Stimulated activated CD4-positive, alpha-beta T cell treated with anti-CD3 and anti-CD28 coated beads, TNF-alpha, amount 100 ng/mL, for 4 hours (primary cell): ENCODE measurements at places on chromosomes 5 and 9.

- no peak for DNase-seq
Measured at GRCh38 chr9:113241161-113241560, 19.8 kb downstream of the SLC31A1 start.

GRCh38 chr5:33315189-33315588, 125.6 kb upstream of the TARS1 start:
- no peak for DNase-seq

GRCh38 chr5:105168806-105169205, 1606.2 kb upstream of the NUDT12 start:
- no peak for DNase-seq

DNA sequence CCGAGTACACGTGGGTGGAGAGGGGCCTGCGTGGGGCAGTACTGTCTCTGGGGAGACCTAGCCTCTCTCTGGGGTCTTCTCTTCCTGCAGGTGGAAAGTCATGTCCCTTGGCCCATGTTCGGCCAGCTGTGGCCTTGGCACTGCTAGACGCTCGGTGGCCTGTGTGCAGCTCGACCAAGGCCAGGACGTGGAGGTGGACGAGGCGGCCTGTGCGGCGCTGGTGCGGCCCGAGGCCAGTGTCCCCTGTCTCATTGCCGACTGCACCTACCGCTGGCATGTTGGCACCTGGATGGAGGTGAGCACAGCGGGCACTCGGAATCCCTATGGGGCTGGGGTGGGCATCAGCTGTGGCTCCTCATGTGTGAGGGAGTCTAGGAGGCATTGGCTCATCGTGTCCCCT, 5.5 kb upstream of the CACFD1 start:
- no peak for DNase-seq

- no peak for DNase-seq
Measured at GRCh38 chr9:134730011-134730760, 88.6 kb downstream of the COL5A1 start.

GRCh38 chr9:84379740-84380139, 39.2 kb upstream of the SLC28A3 start:
- DNase-seq: no peak

DNA sequence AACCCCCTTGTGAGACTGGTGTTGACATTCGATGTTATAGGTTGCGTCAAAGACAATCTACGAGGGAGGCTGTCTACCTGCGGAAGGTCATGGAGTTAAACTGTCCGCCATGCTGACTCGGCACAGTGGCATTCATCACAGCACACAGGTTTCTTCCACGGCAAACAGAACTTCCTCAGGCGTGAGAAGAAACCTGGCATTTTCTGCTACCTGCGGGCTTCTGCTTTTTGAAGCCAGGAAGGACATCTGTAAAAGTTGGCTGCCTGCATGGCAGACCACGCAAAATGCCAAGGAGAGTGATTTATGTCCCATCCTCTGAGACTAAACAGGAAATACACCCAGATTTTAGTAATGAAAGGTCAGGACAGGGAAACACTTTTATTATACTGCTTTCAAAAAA, 809.8 kb upstream of the NUDT12 start:
- DNase-seq: no peak

- no peak for DNase-seq
Measured at GRCh38 chr9:134341306-134341705, 15.1 kb downstream of the RXRA start.

DNA sequence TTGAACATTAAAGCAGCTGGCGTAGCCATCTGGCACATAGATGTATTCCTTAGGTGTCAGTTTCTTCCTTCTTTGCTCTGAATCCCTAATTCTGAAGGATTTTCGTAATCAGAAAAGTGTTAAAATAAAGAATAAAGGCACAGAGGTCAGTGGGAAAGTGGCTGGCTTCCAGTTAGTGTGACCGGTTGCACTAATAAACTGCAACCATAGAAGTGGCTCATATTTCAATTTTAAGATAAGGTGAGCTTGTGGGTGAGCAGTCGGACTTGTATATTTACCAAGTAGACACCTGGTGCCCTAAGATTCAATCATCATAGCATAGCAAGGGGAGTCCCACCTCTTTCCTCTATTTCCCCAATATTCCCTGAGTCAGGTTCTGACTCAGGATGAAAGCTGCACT, 459.6 kb downstream of the ACTL7B start:
- no peak for DNase-seq

GRCh38 chr9:91824601-91825305, 125.3 kb downstream of the ROR2 start:
- DNase-seq: no peak

- DNase-seq: no peak
Measured at GRCh38 chr9:71490810-71491209, 277.5 kb downstream of the CEMIP2 start.

GRCh38 chr5:108028883-108029282, 353.0 kb downstream of the FBXL17 start:
- DNase-seq: no peak

GRCh38 chr5:98594098-98594497, 179.4 kb upstream of the RGMB start:
- no peak for DNase-seq

DNA sequence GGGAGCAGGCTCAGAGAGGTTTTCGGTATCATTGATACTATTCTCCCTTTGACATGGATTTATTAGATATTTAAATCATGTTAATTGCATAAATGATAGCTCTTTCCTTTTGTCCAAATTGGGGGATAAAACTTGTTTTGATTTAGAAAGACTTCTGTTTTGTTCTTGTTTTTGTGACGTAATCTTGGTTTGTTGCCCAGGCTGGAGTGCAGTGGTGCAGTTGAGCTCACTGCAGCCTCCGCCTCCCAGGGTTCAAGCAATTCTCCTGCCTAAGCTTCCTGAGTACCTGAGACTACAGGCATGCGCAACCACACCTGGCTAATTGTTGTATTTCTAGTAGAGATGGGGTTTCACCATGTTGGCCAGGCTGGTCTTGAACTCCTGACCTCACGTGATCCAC, 7.1 kb downstream of the MAT2B start:
- no peak for DNase-seq

DNA sequence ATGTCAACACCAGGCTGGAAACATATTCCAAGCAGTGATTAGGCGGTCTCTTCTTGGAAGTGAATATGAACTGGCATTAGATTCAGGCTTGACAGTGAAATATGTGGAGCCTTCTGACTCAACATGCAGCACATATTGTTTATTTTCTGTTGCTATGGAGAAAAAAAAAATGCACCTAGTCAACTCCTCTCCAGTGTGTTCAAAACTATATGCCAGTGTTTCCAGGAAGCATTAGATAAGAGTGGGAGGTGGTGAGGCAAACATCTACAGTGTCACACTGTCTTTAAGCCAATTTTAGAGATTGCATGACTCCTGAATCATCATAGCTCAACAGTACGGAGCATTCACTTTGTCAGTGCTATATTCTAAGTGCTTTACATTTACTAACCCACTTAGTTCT, 117.9 kb downstream of the HCN1 start:
- DNase-seq: no peak

DNA sequence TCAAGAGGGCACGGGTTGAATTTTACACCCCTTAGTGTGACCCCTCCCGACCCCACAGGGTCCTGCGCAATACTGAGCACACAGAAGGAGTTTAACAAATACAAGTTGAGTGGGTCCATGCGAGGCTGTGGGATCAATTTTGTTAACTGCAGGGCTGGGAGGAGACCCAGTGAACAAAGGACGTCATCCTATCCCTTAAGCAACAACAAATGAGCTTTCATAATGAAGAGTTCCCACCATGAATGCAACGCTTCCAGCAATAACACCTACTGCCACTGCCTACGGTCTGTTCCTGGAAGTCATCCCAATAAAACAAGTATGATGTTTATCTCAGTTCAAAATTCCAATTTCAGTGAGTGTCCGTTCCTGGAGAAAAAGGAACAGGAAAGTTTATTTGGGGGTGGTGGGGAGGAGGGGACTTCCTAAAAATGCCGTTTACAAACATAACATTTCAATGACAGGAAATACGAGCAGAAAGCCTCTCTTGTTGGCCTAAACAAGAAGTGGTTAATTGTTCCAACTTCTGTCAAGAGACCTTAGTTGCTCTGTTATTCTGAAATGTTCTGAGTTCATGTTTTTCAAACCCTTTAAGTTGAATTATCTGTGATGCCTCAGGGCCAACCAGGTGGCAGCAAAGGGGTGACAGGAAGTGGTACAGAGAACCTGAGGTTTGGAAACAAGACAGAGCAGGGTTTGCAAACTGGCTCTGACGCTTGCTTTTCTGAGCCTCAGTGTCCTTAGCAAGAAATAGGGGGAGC, 65.8 kb upstream of the PLPP6 start:
- peak; percentile 19 for DNase-seq

DNA sequence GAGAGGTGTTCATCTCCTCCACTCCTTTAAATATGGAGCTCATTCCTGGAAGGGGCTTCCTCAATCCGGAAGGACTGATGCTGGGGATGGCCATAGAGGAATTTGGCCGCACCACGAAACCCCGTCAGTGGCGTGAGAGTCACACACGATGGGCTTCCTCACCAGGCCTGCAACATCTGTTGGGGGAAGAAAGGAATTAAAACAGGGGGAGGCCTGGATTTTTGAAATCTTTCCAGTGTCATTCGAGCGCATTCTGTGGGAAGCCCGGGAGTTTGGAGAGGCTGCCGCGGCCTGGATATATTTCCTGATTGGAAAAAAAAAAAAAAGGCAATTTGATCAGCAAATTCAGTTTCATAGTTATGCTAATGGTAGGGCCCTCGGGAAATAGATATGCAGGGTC, 76.3 kb upstream of the ORM1 start:
- DNase-seq: no peak

GRCh38 chr5:123223921-123224320, 134.9 kb downstream of the PRDM6 start:
- DNase-seq: no peak

- DNase-seq: no peak
Measured at GRCh38 chr9:14391620-14392019, 77.7 kb upstream of the NFIB start.

DNA sequence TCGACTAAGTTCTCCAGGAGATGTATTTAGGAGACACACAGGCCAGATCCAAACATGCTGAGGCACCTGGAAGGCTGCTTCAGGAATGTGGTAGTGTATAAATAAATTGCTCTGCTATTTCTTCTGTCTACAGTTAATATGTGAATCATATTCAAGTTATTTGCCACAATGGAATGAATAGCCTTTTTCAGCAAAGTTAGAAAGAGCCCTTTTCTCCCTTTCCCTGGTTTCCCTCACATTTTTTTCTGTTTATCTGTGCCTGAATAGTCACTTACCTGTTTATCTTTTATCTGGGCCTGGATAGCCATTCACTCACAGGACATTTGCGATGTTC, 44.1 kb upstream of the CLINT1 start:
- no peak for DNase-seq

- DNase-seq: no peak
Measured at GRCh38 chr5:127899214-127899610, 184.4 kb upstream of the SLC12A2 start.

GRCh38 chr9:109907810-109908458, 127.9 kb downstream of the PALM2AKAP2 start:
- DNase-seq: no peak
